ENCODE measurements at places on chromosomes 4 and X.

DNA sequence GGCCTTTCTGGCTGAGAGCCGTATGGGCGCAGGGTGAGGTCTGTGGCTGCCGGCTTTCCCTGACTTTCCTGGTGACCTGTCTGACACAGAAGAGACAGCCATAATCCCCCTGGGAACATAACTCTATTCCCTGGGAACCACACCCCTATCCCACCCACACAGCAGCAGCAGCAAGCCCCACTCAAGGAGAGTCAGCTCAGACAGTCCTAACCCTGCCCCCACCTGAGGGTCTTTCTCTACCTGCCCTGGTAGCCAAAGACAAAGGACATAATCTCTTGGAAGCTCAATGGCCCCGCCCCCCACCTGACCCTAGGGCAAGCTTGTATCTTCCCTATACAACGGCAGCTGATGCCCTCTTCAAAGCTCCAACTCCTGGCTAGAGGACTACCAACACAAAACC lies 74.6 kb downstream of the PABPC4L start:
- DNase-seq, result no peak

DNA sequence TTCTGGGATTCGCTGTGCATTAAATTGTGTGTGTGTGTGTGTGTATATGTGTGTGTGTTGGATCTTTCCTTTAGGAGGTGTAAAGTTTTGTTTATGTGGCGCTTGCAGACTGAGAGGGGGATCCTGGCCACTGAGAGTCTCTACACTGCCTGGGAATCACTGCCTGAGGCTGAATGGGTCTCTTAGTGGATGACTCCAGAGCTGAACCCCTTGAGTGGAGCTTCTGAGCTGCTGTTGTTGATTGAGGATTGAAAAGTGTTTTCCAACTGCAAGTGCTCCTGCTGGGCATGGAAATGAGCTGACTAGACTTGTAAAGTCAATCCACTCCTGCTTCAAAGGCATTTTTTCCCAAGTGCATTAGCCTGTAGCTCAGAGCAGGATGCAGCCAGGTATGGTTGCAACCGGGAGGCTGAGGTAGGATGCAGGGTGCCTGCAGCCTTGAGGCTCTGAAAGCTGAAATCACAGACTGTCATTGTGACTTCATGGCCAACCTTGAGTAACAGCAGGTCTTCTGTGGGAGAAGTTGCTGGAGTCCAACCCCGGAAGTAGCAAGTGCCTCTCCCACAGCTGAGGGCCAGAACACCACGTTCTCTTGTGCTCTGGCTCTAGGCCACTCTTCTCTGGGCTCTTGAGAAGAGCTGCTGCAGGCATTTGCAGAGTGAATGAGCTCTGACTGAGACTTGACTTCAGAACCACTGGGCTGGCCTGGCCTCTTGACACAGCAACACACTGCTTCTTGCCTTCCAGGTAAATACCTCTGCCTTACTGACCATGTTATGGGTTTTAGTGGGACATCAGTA lies at the start of gene TBX22:
TBX22 (plus strand) TSS at position 613 of the 800 bp plus-strand sequence. CDS start 7,517 bp downstream, outside the sequence.
- DNase-seq, result no peak

- no peak for DNase-seq
Measured at GRCh38 chr4:107837317-107837716, 12.6 kb downstream of the SGMS2 start.

- no peak for DNase-seq
Measured at GRCh38 chrX:12332786-12333347, 194.6 kb downstream of the FRMPD4 start.

DNA sequence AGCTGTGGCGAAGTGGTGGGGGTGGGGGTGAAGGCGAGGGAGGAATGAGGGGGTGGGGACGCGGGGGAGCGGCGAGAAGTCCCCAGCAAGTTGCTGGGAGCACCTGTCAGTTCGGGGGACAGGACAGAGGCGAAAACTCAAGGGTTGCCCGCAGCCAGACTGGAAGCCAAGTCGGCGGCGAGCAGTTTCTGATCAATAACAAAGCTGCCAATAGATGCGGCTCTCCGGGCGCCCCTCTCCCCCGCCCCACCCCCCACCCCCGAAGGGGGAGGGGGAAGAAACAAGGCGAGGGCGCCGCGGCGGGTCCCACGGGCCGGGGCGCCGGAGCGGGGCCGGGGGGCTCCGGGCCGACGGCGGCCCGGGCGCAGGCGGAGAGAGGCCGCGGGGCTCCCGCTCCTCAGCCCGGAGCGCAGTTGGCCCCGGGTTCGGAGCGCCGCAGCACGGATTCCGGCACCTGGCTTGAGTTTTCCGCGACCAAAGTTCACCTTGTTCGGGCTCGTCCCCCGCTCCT lies 379 bp downstream of the PDGFC start:
- DNase-seq, result no peak

- DNase-seq, result no peak
Measured at GRCh38 chrX:105755109-105755508, 67.2 kb upstream of the NRK start.

DNA sequence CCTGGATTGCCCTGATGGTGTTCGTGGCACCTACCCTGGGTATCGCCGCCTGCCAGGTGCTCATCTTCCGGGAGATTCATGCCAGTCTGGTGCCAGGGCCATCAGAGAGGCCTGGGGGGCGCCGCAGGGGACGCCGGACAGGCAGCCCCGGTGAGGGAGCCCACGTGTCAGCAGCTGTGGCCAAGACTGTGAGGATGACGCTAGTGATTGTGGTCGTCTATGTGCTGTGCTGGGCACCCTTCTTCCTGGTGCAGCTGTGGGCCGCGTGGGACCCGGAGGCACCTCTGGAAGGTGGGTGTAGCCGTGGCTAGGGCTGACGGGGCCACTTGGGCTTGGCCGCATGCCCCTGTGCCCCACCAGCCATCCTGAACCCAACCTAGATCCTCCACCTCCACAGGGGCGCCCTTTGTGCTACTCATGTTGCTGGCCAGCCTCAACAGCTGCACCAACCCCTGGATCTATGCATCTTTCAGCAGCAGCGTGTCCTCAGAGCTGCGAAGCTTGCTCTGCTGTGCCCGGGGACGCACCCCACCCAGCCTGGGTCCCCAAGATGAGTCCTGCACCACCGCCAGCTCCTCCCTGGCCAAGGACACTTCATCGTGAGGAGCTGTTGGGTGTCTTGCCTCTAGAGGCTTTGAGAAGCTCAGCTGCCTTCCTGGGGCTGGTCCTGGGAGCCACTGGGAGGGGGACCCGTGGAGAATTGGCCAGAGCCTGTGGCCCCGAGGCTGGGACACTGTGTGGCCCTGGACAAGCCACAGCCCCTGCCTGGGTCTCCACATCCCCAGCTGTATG lies 1.8 kb downstream of the AVPR2 start:
- DNase-seq, result no peak

DNA sequence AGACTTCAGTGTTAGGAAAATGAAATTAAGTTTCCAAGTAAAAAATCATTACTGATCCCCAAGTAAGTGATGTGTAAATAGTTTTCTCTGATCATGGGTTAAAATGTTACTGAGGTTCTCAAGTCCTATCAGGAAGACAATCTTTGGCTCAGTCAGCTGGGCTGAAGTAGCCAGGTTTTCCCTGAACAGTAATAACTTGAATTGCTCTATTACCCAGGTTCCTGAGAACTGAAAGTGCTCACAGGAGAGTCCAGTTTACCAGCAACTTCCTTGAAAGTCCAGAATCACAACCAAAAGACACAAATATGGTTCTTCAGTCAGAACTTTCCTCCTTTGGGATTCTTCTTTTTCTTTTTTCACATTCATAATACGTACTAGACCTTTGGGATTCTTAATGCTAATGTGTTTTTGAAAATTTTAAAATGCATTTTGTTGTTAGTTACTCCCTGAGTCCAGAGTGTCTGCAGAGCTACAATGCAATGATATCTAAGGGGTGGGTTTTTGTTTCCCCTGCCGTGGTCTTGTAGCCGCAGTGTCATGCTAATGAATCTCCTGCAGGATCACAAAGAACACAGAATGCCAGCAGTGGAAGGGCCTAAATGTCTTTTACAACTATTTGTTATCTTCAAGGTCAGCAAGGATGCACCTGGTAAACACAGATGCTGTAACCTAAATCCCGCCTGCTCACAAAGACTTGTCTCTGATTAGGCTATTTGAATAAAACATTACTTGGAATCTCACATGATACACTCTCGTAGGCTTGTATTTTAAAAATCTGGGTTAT lies 439.8 kb upstream of the NR3C2 start:
- DNase-seq, result no peak

DNA sequence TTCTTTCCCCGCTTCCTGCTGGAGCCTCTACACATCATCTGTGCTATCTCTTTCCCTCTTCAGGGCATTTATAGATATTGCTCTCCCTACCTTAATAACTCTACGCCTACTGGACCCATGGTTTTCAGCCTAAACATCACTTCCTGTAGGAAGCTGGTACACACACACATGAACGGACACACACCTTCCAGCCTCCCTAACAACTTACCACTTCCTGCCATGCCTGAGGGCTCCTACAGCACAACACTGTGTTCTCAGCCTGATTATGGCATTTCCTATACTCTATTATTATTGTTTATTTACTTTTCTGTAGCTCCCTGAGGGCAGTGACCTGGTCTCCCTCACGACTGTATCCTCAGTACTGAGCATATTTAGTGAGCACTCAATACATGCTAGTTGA lies 163.6 kb upstream of the MAP3K15 start:
- DNase-seq, result peak; percentile 63

- no peak for DNase-seq
Measured at GRCh38 chr4:26594371-26594770, 10.5 kb downstream of the TBC1D19 start.

DNA sequence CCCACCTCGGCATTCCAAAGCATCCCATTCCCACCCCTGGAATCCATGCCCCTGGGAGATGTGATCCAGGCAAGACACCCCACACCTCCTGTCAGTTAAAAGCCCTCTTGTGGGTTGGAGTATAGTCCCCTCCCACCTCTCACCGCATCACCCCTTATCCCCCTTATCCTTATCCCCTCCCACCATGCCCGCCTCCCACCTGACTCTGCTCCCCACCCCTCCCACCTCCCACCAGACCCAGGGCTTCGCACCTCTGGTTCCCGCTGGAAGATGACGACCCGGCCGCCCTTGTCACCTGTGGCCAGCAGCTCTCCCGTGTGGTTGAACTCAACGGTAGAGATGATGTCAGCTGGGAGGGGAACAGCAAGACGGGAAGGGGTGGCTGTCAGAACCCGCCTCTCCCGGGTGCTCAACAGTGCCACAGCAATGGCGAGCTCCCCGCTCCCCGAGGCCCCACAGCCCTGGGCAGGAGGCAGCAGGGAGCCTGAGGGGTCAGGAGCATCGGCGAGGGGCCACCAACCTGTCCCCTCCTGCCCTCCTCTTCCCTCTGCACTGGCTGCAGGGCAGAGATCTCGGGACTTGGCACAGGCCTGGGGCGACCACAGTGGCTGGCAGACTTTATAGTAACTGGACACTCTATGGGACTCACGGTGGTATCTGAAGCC lies 91.5 kb downstream of the PPP2R2C start:
- DNase-seq, result no peak

DNA sequence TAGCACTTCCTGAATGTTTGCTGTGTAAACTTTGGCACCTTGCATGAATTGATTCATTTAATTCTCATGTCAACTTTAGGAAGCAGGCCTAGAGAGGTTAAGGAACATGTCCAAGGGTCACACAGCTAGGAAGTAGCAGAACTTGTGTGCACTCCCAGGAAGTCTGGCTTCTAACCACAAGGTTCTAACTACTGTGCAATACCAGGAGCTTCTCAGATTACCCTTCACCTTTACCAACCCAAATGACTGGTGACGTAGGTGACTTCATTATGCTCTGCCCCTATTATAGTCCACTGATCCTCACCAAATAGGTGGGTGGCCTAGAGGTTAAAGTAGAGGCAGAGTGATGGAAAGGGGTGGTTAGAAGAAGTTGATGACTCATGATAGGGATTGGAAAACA lies 14.4 kb downstream of the AR start:
- no peak for DNase-seq

DNA sequence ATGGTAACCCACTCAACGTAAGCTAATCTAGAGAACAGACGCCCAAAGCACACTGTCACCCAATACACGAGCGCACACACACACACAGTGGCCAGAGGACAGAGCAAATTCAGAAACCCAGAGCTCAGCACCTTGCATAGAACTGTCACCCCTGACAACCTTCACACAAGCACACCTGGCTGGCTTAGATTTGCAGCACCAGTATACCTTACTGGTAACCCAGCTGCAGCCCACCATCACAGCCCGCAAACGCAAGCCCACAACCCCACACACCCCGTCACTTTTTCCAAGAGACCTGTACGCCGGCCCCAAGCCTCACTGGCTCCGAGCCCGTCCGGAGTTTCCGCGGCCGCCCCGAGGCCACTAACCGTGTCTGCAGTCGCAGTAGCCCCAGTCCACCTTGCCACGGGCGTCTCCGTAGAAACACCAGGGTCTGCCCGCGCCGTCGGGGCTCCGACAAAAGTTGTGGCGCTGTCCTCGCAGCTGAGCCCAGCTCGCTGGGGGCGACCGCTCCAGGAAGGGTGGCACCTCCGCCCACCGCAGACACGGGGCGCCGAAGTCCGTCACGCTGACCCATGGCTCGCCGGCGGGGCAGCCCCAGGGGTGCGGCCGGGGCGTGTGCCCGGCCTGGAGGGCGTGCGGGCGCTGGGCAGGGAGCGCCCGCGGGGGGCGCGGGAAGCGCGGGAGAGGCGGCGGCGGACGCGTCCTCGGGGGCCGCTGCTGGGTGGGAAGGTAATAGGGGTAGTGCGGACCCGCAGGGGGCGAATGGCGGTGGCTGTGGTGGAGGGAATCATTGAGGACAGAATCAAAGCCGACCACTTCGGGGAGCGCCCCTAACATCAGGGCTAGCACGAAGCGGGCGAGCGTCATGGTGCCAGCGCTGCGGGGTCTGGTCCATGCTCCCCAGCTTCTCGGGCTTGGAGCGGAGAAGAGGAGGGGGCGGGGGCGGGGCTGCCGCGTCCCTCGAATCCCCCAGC lies 664 bp downstream of the PRSS12 start:
- DNase-seq, result no peak

- DNase-seq, result no peak
Measured at GRCh38 chr4:137626942-137627738, 94.8 kb upstream of the PCDH18 start.

DNA sequence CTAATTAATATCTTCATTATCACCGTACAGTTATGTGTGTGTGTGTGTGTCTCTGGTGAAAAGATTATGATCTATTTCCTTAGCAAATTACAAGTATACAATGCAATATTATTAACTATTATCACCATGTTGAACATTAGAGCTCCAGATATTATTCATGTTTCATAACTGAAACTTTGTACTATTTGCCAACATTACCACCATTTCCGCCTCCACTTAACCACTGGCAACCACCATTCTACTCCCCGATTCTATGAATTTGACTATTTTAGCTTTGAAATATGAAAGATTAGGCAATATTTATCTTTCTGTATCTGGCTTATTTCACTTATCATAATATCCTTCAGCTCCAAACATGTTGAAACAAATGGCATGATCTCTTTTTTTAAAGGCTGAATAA lies 717.9 kb downstream of the ARAP2 start:
- no peak for DNase-seq

GRCh38 chrX:80317646-80318045 lies 102.6 kb upstream of the TENT5D start:
- no peak for DNase-seq

DNA sequence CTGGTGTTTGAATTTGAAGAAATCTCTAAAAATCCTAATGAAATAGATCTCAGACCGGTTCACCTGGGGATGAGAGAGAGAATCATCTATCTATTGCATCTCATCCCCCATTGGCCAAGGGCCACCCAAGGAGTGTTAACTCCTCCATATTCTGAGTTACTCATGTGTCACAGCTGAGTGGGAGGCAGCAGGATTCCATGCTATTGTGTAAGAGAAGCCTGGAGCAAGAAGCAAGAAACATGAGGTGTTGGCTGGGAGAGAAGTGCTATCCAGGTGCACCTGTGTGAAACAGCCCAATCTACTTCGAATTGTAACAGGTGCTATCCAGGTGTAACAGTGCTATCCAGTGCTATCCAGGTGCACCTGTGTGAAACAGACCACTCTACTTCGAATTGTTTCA lies 150.3 kb upstream of the MAOA start:
- DNase-seq, result peak; percentile 2

GRCh38 chr4:7530932-7531639 lies 96.4 kb upstream of the PSAPL1 start:
- no peak for DNase-seq
